ENCODE measurements at places on chromosomes 7 and 10.

DNA sequence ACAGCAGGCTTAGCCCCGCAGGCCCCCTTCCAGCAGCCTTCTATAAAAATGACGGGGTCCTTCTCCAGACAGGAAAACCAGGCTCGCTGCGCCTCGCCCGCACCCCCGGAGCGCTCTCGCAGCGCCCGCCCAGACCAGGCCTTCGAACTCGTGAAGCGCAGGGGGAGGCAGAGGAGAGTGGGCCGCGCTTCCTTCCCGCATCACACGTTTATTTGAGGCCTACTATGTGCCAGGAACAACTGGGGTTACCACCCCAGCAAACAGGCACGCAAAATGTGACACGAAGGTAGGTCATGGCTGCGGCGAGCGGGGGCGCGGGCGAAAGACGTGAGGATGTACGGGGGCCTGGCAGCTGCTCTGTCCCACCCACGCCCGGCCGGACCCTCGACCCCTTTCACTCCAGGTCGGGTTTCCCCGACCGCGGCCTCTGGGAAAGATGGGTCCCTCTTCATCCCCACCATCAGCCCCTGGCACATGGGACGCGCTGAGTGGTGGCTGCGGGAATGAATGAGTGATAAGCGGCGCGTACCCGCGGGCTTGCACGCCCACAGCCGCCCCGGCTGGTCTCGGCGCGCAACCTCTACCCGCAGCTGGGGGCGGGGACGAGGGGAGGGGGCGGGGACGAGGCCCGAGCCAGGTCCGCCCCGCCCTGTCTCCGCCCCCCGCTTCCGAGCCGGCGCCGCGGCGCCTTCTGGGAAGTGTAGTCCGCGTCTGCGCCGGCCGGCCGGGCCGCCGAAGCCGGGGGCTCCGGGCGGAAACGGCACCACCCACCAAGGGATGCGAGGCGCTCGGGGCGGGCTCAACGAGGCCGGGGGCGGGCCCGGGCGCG is 59.1 kb downstream of the ZNF467 start:
- DNase-seq, result peak; percentile 46

DNA sequence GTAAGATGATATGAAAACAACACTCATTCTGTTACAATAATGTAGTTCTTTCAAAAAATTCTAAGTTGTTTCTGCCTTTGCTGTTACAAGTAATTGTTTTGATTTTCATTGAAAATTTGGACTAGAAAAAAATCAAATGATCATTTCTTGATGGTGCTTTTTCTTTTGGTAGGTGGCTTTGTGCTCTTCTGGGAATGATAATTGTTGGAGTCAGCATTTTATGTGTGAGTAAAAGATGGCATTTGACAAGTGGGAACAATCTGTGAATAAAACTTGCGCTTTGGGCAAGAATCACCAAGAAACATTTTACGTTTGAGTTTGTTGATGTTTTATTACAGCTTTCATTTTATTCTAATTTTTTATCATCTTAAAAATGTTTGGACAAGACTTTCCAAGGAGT is 25.9 kb downstream of the SLC18A2 start:
- DNase-seq, result no peak

DNA sequence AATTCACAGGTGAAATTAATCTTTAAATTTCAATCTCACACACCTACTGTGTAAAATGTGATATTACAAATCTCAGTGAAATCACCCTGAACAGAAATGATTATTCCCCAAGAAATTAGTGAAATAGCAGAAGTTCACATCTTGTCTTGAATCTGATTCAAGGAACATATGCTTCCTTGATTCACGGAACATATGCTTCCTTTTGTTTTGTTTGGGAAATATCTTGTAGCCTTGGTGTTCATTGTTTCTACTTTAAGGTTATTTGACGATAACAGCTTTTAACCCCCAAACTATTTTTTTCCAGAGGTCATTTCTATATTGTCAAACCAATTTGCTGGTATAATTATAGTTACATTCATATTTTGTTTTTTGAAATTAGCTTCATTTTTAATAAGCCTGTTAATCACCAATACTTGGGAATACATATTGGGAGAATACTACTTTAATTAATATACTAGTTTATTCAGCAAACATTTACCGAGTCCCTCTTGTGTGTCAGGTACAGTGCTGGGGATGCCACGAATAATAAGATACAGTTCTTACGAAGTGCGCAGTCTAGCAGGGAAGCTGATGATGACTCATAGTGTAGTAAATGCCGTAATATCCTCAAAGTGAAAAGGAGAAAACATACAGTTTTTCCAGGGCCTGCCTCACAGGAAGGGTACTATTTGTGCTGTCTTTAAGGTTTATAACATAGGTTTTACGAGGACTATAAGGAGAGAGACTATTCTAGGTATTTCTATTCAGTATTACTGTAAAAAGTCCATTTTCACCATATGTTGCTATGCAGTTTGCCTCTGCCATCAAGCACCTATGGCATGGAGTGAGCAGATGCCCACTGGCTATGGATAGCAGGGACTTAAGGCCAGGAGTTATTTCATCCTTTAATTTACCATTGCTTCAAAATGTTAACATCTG is 32.5 kb downstream of the PRKAR2B start:
- no peak for DNase-seq

- peak; percentile 36 for DNase-seq
Measured at GRCh38 chr7:107387128-107387527, 82.7 kb upstream of the GPR22 start.

DNA sequence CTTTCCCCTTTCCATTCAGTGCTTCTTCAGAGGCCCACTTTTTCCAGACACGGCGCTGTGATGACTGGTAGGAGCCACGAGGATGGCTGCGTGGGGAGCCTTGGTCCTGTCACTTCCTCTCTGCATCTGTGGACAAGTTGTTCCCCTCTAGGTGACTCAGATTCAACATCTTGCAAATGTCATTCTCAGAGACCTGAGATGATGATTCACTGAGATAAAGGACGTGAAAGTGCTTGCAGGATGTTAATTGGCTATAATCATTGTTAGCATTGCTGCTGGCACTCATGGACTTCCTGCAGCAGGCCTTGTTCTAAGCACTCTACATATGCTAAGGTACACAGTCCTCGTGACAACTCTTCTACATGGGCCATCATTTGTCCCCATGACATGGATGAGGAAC is 489.8 kb upstream of the ZMIZ1 start:
- DNase-seq, result no peak

DNA sequence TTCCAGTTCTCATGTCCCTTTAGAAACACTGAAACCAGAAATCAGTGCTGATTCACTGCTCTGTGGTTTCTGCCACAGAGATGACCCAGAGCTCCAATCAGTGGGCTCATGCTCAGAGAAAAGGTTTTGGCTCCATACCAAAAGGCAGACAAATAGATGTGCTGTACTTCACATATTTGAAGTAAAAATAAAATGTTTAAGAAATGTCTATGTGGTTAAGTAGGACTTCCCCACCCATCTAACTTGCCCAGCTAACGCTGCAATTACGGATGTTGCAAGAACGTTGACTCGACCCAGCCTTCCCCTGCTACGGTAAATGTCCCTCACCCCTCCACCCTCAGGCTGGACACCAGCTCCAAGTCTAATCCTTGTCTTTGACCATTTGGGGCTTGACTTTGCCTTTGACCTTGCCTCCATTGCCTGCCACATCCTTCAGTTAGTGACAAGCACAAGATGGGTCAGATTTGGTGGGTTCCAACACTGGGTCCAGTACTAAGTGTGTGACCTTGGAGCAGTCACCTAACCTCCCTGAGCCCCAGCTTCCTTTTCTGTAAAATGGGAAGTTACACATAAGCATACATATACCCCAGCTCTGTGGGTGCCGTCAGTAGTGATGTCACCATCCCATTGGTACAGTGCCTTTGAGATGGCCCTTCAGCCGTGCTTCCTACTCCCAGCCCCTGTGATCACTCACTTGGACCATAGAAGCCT is 95.8 kb downstream of the CHST15 start:
- peak; percentile 36 for DNase-seq

- DNase-seq, result no peak
Measured at GRCh38 chr7:36484265-36484664, 94.6 kb downstream of the ANLN start.

DNA sequence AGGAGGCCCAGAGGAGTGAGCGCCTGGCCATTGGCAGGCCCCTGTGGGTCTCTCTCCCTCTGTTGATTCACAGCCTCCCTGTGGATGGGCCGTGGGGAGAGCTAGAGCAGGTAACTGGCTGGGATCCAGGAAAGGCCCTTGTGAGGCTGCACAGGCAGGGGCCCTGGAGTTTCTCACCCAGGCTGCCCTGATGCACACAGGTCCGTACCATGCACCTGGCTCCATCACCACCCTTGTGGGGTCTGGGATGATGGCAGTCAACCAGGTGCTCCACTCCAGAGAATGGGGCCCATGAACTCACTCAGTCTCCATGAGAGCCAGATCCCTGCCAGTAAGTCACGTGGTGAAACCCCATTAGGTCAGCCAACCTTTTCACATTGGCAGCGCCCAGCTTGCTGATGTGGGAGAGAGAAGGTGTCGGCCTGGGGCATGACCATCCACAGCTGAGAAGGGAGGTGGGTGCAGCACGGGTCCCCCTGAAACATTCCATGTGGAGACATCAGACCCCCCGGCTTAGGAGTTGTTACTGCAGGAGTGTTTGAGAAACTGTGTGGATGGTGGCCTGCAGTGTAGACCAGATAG is 320.8 kb downstream of the ADARB2 start:
- no peak for DNase-seq

GRCh38 chr10:127556916-127557315 is 7.8 kb downstream of the NPS start:
- no peak for DNase-seq

DNA sequence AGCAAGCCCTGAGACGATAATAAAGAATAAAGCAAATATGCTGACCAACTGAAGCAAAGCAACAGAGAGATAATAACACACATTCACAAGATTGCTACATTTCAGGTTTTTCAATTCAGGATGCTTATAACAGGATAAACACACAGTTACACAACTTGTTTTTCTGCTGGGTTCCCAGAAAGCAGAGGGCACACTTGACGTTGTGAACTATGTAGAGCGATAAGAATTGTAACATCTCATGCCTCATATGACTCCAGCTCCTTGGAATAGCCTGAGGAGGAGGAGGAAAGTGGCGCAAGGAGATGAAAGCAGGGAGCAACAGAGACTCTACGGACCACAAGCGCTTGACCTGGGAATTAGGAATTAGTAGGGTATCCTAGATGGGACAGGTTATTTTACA is 201.7 kb downstream of the SKAP2 start:
- DNase-seq, result no peak

GRCh38 chr10:72123616-72124015 is 35.3 kb upstream of the SPOCK2 start:
- no peak for DNase-seq

GRCh38 chr10:94010886-94011285 is 17.2 kb downstream of the PLCE1 start:
- DNase-seq, result no peak

GRCh38 chr7:95322854-95323253 is 1.5 kb downstream of the PON1 start:
- DNase-seq, result no peak

GRCh38 chr7:128266883-128267594 is 26.0 kb downstream of the LEP start:
- peak; percentile 31 for DNase-seq

- DNase-seq, result no peak
Measured at GRCh38 chr10:96304230-96304629, at the start of gene DNTT. Gene DNTT (plus strand): TSS chr10:96304434. CDS start chr10:96304498, 64 bp downstream.

DNA sequence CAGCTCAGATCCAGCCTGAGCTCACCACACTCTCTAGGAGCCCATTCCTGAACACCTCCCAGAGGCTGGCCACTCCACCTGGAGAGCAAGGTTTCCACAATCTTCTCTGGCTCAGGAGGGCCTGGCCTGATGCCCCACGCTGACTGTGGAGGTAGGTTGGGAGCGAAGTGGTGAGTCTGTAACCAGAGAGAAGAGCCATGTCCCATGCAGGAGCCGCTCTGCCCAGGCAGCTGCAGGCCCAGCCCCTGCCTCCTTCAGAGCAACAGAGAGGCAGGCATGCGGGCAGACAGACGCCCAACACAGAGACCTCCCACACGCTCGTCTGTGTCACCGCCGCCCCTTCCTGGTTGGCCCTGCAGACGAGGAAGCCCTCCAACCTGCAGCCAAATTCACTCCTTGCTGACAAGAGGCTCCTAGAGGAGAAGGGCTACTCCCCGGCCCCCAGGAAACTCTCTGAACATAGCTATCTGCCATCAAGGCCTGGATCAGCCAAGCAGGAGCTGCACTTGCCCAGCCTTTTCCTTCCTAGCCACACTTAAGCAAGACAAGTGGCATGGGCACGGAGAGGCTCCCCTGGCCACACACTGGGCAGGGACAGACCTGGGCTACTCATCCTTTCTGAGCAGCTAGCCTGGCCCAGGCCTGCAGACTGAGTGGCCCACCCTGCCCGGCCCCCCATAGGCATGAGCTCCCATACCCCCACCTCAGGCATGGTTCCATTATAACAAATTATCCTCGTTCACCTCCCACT is 101.9 kb downstream of the GRID1 start:
- no peak for DNase-seq

DNA sequence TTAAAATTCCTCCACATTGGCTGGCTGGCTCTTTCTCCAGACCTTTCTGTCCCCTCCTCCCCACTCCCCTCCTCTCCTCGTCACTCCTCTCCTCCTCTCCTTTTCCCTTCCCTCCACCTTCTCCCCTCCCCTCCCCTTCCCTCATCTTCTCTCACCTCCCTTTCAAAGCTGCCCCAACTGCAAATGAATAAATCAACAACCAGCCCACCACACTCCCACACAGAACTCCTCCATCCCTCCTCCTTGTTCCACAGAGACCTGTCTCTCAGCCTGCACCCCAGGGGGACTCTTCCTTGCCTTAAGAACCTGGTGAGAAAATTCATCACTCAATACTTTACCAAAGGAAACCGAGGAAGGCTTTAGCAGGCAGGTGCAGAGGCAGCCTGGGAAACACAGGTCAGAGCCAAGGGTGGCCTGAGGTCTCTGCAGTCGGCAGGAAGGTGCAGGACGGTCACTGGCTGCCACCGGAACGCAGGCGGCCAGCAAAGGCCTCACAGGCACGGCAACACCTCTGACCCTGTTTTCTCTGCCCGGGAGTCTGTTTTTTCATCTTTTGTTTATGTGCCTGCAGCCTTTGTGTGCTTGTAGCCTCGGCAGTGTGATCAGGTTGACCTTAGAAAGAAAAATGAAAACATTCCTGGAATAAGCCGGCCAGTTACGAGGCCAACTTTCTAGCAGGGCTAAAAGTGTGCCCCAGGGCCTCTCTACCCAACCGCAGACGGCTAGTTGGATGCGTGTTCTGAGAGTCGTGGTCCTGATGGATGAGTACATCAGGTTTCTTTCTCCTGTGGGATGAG is 207.6 kb upstream of the KLF6 start:
- DNase-seq, result no peak

- DNase-seq, result peak; percentile 82
Measured at GRCh38 chr10:44195112-44196007, 189.5 kb downstream of the CXCL12 start.

GRCh38 chr7:156196649-156197048 is 384.4 kb upstream of the SHH start:
- no peak for DNase-seq

DNA sequence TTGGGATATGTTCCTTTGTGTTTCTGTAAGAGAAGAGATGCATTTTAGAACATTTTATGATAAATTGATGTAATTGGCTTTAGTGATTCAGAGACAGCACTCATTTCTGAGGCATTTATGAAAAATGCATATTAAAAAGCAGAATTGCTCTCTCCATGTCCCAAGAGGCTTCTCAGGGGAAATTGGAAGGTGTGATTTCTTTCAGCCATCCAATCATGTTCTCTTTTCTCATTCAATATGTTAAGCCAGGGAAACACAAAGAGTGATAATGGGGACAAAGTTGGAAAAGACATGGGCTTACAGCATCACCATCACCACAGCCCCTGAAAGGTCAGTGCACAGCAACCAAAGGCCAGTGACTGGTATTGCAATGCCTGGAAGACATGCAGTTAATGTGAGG is 129.9 kb upstream of the COL1A2 start:
- DNase-seq, result no peak
